Stimulated activated CD4-positive, alpha-beta T cell treated with anti-CD3 and anti-CD28 coated beads, TNF-alpha, amount 100 ng/mL, for 4 hours (primary cell): ENCODE measurements at places on chromosomes 7 and 10.

DNA sequence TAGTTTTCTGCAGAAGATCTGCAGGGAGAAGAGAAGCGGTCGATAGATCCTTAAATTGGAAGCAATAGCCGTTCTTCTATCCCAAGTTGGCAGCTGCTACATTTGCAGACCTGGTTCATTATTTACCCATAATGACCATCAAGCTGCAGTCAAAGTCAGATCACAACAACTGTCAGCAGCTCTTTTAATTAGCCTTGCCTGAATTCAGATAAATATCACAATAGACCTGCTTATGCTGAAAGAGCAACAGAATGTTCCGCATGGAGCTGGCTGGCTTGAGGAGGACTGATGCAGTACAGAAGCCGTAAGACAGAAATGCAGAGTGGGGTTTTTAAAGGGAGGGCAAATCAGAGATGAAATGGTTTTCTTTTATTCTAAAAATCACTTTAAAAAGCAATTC is 109.4 kb downstream of the HIBADH start:
- DNase-seq: no peak

- DNase-seq: no peak
Observed at GRCh38 chr7:91343996-91344629, 79.9 kb downstream of the FZD1 start.

- DNase-seq: no peak
Observed at GRCh38 chr10:115948465-115948864, 324.5 kb downstream of the GFRA1 start.

GRCh38 chr10:123295644-123296043 is 141.4 kb downstream of the BUB3 start:
- no peak for DNase-seq

- DNase-seq: no peak
Observed at GRCh38 chr10:30840395-30841050, 191.1 kb downstream of the ZNF438 start.

DNA sequence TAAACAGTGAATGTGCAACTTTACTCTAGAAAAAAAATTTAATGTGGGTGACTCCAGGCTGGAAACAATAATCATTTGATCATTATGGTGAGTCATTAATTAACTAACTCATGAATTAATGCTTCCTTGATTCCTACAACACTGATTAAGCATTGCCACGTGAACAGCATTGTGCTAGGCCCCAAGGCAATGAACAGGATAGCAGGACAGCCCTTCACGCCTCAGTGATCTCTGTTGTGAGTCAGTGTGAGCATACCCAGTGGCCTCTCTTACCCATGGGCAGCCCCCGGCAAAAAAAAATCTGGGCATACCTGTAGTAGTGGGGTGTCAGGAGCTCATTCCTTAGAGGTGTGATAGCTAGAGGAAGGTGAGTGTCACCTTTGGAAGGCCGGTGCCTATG is 76.0 kb downstream of the DENND2A start:
- DNase-seq: no peak

DNA sequence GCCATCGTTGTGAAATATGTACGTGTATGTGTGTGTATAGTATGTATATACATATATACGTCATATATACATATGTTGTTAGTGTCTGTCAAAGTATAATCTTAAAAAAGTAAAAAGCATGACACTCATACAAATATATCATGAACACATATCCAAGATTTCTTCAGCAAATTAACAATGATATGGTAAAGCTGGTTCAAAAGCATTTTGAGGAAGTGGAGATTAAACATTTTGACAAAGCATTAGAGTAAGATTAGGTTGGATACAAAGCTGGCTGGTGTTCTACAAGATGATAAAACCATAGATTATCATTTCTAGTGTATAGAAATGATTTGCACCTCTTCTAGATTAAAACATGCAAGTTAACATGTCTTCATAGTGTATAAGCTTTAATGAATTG is 771 bp upstream of the NUDCD3 start:
- DNase-seq: no peak

GRCh38 chr10:53153831-53154230 is 381.2 kb upstream of the MBL2 start:
- DNase-seq: no peak

GRCh38 chr10:100364735-100365391 is 17.8 kb downstream of the SCD start:
- no peak for DNase-seq

GRCh38 chr10:2957785-2958184 is 109.6 kb upstream of the PFKP start:
- no peak for DNase-seq

DNA sequence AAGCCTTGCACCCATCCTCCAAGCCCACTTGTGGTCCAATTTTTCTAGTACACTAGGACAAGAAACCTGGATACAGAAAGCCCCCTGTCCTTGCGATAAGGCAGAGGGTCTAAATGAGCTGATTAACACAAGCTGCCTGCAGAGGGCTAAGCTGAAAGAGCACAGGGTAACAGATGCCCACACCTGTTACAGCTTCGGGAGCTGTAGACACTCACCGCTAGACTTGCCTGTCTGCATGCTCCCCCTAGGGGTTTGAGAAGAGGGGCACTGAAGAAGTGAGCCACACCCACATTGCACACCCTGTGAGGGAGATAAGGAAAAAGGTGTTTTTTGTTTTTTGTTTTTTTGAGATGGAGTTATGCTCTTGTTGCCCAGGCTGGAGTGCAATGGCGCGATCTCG is 386.5 kb upstream of the AUTS2 start:
- no peak for DNase-seq

DNA sequence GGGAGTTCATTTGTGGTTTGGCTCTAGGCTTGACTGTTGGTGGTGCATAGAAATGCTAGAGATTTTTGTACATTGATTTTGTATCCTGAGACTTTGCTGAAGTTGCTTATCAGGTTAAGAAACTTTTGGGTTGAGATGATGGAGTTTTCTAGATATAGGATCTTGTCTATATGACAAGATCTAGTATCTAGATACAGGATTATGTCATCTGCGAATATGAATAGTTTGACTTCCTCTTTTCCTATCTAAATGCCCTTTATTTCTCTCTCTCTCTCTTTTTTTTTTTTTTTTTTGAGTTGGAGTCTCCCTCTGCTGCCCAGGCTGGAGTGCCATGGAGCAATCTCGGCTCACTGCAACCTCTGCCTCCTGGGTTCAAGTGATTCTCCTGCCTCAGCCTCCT is 62.9 kb downstream of the MGAM2 start:
- no peak for DNase-seq

GRCh38 chr10:114374053-114374791 is 30.1 kb downstream of the AFAP1L2 start:
- DNase-seq: no peak

DNA sequence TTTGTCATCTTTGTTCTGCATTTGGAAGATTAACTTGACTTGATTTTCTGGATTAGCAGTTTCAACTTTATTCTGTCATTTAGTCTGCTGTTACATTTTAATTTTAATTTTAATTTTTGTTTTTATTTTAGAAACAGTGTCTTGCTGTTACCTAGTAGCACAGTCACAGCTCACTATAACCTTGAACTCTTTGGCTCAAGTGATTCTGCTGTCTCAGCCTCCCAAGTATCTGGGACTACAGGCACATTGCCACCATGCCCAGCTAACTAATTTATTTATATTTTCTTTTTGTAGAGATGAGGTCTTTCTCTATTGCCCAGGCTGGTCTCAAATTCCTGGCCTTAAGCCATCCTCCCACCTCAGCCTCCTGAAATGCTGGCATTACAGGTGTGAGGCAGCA is 35.3 kb downstream of the PALS2 start:
- DNase-seq: no peak

DNA sequence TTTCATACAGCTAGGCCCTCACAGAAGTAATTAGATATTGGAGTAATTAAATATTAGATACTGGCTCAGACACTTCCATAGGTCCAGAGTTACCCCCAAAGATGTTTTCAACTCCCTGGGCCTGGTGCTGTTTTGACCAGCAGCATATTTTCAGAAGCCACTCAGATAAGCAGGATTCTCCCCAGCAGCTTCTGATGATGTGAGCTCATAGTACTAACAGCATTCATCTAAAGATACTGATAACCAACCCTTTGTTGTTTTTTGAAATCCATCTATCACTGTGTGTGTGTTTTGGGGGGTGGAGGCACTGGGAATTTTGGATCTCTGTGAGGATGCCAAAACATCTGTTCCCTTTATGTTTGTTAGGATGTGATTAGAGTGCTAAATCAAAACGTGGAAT is 52.7 kb downstream of the VPS50 start:
- DNase-seq: no peak

- no peak for DNase-seq
Observed at GRCh38 chr7:149685455-149685854, 87.9 kb downstream of the ZNF467 start.

DNA sequence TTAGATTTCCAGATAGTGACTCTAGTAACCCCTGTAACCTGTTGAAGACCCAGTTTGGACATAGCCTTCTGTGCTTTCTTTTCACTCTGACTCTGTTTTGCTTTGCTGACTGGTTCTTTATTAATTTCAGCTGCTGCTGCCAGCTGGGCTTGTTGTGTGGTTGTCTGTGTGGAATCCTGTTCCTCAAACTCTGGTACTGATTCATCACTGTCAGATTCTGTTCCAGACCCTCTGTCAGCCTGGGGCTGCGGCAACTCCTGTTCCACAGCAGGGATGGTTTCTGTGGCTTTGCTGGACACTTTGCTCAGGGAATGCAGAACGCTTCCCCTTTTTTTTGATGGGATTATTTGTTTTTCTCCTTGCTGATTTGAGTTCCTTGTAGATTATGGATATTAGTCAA is 104.9 kb downstream of the SEC23IP start:
- DNase-seq: no peak

- DNase-seq: no peak
Observed at GRCh38 chr7:36157527-36158320, 4.7 kb downstream of the EEPD1 start.

DNA sequence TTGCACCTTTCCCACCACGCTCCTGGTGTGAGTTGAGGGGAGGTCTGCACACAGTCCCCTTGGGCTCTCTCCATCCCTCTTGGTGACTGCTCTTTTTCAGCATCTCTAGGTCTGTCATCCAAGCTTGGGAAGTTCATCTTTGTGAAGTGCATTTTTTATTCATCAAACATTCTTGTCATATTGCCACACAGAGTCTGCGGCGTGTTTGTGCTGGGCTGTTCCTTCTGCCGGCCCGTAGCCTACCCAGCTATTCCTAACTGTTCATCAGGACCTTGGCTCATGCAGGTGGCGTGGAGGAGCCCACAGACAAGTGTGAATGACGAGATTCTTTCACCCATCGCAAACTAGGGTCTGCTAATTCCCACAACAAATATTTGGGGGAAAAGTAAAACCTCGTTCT is 164.8 kb downstream of the RTKN2 start:
- no peak for DNase-seq

DNA sequence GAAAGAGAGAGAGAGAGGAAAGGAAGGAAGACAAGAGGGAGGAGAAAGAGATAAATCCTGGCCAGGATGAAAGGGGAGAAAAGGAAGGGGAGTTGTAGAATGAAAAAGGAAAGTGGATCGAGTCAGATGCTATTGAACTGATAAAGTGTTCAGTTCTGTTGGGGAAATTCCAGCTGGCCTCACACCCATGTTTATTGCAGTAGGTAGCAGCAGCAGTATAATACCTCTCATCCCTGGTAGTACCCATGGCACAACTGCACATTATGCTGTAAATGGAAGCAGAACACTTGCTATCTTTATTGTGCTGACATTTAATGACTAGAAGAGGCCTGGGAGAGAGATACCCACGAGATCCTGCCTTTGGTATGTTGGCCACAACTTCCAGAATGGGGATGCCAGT is 178.1 kb downstream of the EVX1 start:
- no peak for DNase-seq

GRCh38 chr7:24754906-24755506 is 2.3 kb downstream of the GSDME start:
- no peak for DNase-seq

DNA sequence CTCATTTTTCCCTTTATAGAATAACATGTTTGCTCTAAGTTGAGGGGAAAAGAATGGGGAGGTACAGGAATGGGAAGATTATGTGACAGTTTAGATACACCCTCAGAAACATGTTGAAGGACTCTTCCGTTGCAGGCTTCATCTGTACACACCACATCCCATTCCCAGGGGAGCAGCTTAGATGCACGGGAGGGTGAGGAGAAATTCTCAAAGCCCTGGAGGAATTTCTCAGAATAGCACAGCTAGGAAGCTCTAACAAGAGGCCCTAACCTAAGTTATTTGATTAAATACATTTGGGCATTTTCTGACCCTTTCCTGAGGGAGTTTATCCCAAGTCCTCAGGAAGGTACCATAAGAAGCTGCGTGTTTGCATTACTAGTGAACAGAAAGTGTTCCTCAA is 660.2 kb upstream of the IGFBP3 start:
- DNase-seq: no peak

DNA sequence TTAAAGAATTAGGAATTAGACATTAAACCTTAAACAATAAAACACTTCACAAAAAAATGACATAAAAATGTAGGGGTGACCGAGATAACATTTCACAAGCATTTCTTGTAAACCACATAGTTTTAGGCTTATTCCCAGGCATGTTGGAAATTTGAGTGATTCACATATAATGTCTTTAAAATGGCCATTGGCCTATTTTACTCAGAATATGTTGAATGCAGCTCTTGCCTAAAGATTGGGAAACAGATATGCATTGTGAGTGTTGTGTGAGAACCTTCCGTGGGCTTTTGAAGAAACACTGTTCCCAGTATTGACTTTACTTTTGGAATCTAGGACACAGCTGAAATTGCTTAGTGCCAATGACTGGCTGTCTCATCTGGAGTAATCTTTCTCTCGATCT is 79.6 kb downstream of the ARL5B start:
- DNase-seq: no peak

GRCh38 chr10:89738551-89739209 is 37.3 kb downstream of the KIF20B start:
- DNase-seq: no peak

DNA sequence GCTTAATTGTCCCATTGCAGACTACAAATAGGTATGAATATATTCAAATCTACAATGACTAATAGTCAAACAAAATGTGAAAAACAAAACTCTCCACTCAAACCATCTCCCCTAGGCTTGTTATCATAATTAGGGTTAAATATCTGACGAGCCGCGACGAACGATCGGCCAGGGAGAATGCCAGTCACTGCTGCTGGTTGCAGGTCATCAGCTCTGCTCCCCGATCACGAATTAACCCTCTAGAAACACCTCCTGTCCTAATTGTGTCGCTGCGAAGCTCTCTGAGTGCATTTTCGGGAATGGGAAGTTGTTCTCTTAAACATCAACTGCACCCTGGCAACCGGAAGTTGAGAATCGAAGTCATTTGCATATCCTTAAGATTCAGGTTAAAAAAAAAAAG is 167.3 kb downstream of the TCERG1L start:
- no peak for DNase-seq

DNA sequence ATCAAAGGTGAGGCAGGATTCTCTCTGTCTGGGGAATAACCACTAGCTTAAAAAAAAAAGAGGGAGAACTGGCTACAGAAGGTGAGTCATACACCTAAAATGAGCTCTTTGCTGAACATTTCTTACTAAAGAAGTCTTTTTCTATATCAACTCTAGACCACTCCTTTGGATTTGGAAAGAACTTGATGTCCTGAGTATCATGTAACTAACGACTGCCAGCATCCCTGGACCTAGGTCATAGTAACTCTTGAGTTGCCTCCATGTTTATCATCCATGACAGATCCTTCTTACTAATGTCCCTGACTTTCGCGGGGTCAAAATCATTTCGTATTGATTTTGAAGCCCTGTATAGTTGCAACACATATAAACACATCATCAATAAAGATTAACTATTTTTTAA is 89.1 kb downstream of the CNOT4 start:
- no peak for DNase-seq
